ENCODE measurements at places on chromosomes 6 and 20.
A peak's percentile ranks its signal among the peaks of the same experiment; 100 is the strongest.

DNA sequence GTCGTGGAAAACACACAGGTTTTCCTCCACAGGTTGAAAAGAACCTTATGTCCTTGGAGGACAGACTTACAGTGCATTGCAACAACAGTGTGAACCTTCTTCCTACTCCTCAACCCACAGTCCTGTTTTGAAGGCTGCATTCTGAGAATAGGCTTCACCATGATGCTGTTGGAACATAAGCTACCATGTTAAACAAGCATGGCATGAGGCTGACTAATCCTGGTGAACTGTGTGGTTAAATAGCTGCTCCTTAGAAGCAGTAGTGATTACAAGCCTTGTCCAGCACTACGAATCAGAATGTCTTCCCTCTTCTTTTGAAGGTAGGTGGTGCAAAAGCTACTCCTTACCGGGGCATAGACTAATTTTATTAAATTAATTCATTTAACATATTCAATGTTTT lies 368.5 kb upstream of the EPHA7 start:
- DNase-seq: no peak

DNA sequence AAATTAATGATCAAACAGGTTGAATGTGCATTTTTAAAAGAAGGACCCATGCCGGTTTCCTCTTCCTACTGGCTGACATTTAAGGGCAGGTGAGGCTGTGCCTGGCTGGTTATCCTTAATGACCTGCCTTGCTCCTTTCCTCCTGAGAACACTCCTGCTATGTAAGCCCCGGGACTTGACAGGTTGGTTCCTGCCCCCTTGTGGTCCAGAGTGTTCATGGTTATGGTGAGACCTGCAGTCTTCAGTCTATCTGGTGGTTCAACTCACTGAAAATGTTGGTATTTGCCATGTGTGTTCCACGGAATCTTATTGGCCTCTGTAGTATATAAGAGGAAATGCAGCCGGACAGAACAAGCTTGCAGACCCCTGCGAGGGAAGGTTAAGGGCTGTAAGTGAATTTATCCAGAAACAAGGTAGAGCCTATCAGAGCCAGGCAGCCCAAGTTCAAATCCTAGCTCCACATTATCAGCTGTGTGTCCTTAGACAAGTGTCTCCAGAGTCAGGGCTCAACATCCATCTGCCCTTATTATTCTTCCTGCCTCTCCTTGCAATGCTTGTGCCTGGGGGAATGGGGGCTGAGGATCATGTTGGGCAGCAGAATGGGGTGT lies 5.2 kb upstream of the BPIFA3 start:
- DNase-seq: peak; percentile 18

GRCh38 chr6:35367646-35368037 lies 25.3 kb downstream of the PPARD start:
- no peak for DNase-seq

DNA sequence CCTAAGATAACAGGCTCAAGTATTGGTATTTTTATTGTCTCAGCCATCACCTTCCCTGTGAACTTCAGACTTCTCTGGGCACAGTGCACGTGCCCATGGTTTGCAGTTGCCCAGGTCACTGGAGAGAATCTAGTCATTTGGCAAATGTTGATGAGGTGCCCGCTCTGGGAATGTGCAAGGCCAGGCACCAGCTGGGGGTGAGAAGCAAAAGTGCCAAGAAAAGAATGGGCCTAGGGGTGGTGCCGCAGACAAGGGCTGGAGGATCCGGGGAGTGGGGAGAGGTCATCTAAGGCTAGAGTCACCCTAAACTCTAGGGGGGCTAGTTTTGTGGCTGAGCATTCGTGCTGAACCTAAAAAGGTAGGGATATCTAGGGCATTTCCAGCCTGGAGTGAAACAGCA lies 57.0 kb upstream of the VSTM2L start:
- DNase-seq: no peak

- DNase-seq: no peak
Observed at GRCh38 chr20:1131354-1131753, 13.0 kb downstream of the PSMF1 start.

- DNase-seq: no peak
Observed at GRCh38 chr20:19320005-19320404, 107.6 kb downstream of the SLC24A3 start.

GRCh38 chr6:136471922-136472321 lies 78.3 kb downstream of the MAP7 start:
- no peak for DNase-seq

- DNase-seq: no peak
Observed at GRCh38 chr6:46819561-46819960, 26.4 kb downstream of the MEP1A start.

DNA sequence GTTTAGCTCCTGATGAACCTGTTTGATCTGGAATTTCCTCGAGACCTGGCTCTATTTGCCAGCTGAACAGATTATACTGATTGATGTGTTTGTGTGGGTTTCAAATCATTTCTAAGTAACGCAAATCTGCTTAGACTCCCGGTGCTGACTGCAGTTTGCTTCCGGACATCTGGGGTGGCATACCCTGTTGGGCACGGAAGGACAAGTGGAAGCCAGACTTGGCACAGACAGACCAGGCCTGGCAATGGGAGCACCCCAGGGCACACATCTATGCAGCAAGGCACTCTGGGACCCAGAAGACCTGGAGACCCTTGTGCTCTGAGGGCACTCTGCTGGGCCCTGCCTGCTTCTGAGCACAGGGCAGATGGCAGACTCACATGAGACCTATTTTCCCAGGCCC lies 433.7 kb upstream of the CHD6 start:
- DNase-seq: no peak

GRCh38 chr6:82551831-82552230 lies 188.2 kb downstream of the TPBG start:
- DNase-seq: no peak

GRCh38 chr20:6613280-6613861 lies 154.1 kb upstream of the BMP2 start:
- DNase-seq: no peak

DNA sequence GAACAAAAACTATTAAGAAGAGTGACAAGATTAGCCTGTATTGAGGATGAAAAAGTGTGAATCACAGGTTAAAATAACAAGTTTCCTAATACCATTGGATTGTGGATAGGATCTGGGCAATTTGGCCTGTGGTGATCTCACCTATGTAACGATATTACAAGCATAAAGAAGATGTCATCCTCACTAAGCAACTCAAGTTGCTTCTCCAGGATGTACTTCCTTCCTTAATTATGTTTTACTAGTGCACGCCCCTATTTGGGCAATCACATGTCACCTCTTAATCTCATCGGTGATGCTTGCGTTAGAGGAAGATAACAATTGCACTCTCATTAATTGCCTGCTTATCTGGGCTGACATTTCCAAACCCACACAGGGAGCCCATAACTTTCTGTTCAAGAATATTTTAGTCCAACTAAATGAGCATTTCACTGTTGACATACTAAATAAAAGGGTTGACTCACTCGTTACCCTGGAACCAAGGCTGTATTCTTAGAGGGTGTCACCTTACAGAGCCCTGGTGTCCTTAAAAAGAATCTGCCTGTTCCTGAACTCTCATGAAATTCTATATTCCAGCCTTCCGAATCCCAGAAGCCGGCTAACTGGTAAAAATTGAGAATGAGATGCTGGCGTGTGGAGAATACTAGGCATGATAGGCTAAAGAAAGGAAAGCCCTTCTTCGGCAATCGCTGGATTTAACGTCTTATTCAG lies 88.2 kb upstream of the ATXN1 start:
- peak; percentile 83 for DNase-seq

GRCh38 chr6:140844167-140844566 lies 1288.6 kb upstream of the GJE1 start:
- no peak for DNase-seq
